Upper lobe of left lung (tissue), 6 donors: ENCODE measurements at places on chromosomes 2 and 18. TPM values are rescaled to one million over a fixed set of nuclear protein-coding genes. Genes with fewer than 3 reads are reported as not detected.

GRCh38 chr2:201257956-201258665, 2.2 kb upstream of the CASP8 start:
- H3K27me3 ChIP-seq, result no peaks in the 10 kb centered on the region
- H3K4me3 ChIP-seq, result peak overlapping the region; percentile 53
- H3K4me1 ChIP-seq, result peaks cover 59% of the 10 kb centered on the region
- H3K36me3 ChIP-seq, result no peaks in the 10 kb centered on the region
- peak; percentile 91 for DNase-seq

GRCh38 chr18:41630232-41630886, 324.7 kb upstream of the PIK3C3 start:
- no peaks in the 10 kb centered on the region for H3K27me3 ChIP-seq
- no peak for DNase-seq
- no peak overlapping the region for H3K4me3 ChIP-seq
- no peak overlapping the region for H3K27ac ChIP-seq

DNA sequence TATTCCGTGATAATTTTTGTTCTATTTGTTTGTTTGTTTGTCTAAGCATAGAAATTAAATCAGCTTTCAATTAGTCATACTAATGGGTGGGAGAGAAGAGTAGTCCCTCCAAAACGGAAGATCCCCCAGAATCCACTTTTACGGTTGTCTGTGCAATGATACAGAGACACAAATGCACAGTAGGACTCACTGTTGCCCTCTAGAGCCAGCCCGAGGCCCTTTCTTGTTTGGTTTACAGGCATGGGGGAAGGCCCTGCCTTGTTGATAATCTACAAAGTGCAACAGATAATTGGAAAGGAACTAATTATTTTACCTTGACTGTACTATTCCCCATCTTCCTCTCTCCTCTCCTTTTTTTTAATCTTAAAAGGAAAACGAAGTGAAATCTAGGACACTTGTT, 121.1 kb downstream of the ACOXL start:
- no peak overlapping the region for H3K27ac ChIP-seq
- H3K4me1 ChIP-seq, result no peaks in the 10 kb centered on the region
- DNase-seq, result no peak
- H3K36me3 ChIP-seq, result no peaks in the 10 kb centered on the region

GRCh38 chr2:101980368-101980767, 11.4 kb upstream of the IL1R2 start:
- H3K4me1 ChIP-seq, result no peaks in the 10 kb centered on the region
- H3K4me3 ChIP-seq, result no peak overlapping the region
- H3K36me3 ChIP-seq, result no peaks in the 10 kb centered on the region

DNA sequence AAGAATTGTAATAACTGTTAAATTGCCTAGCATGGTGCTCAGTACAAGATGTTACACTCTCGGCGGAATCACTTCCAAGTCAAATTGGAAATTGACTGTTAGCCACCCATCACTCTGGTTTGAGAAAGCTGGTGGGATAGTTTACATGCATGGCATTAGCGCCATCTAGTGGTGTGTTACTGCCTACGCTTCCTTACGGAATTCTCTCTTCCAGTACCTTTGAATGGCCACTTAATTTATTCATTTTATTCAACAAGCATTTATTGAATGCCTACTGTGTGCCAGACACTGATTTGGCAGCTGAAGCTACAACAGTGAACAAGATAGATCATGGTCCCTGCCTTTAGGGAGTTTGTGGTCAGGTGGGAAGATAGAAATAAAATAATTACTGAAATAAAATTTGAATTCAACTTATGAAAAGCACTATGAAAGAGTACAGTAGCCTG, 171.2 kb downstream of the TMEM247 start:
- H3K27ac ChIP-seq, result no peak overlapping the region
- H3K4me1 ChIP-seq, result peaks cover 8% of the 10 kb centered on the region
- H3K4me3 ChIP-seq, result no peak overlapping the region
- DNase-seq, result peak; percentile 76
- no peaks in the 10 kb centered on the region for H3K36me3 ChIP-seq

GRCh38 chr2:119431976-119432850, 559 bp downstream of the TMEM37 start:
- H3K36me3 ChIP-seq, result peaks cover 2% of the 10 kb centered on the region
- peak; percentile 70 for DNase-seq
- H3K27me3 ChIP-seq, result no peaks in the 10 kb centered on the region
- H3K27ac ChIP-seq, result peak overlapping the region; percentile 88
- peak overlapping the region; percentile 82 for H3K4me3 ChIP-seq

DNA sequence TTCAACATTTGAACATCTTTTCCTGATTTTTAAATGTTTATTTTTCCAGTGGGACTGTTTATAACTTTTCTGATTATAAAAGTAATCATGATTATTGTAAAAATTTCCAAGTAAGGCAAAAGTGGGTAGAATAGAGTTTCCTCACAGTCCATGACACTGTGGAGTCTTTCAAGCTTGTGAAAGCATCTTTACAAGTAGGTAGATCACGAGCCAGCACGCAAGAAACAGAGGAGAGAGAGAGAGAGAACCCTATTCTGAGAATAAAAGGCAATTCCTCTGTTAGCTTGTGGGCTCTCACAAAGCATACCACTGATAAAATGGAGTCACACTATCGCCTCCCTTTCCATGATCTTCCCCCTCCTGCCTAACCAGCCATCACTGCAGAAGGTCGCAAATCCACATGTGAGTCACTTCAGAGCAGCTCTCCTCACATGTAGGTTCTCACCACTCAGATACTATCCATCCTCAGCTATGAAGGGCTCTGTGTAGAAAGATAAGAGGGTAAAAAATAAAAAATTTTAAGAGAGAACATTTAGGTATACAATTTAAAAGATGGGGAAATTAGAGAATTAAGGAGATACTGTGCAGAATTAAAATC, 40.3 kb downstream of the AAK1 start:
- no peak for DNase-seq
- no peaks in the 10 kb centered on the region for H3K4me1 ChIP-seq
- H3K27me3 ChIP-seq, result no peaks in the 10 kb centered on the region
- H3K27ac ChIP-seq, result no peak overlapping the region
- H3K4me3 ChIP-seq, result no peak overlapping the region

DNA sequence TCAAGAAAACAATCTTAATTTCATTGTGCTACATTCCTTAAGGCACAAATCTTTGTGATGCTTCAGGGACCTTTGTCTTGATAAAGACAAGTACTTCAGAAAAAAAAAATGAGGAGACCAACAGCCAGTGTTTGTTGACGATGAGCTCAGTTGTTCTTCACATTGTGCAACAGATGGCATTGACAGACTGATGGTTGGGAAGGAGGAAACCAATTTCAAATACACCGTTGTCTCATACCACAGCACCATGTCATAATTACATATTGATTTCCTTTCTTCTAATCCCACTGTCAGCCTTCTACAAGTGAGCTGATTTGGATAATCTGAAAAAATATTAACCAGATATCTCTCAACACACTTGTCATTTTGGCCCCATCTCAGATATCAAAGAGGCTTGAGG, 53.7 kb upstream of the GRB14 start:
- no peak overlapping the region for H3K4me3 ChIP-seq
- no peak for DNase-seq

Gene IRS1
- total RNA-seq, result 14.3 TPM

Gene C2orf92
- total RNA-seq, result 9.1 TPM

Gene SNRNP27
- 48.6 TPM for total RNA-seq

Gene NT5DC4
- 0.55 TPM for total RNA-seq

Gene LTBP1
- 45.0 TPM for total RNA-seq

Gene CAPN14
- 0.11 TPM for total RNA-seq

Gene ADD2
- under 0.01 TPM for total RNA-seq

Gene POLE4
- 50.4 TPM for total RNA-seq

Gene TRIM43
- total RNA-seq, result not detected

Gene PDE1A
- total RNA-seq, result 2.7 TPM
